ENCODE measurements at places on chromosomes 5 and 9.

DNA sequence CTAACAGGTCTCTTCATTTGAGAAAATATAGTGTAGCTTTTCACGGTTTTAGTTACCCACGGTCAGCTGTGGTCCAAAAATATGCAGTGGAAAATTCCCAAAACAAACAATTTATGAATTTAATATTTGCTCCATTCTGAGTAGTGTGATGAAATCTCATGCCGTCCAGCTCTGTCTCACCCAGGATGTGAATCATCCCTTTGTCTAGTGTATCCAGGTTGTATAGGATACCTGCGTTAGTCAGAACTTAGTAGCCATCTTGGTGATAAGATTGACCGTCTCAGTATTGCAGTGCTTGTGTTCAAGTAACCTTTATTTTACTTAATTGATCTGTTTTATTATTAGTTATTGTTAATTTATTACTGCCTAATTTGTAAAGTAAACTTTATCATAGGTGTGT lies 41.1 kb downstream of the NDUFS4 start:
- no peak for DNase-seq

DNA sequence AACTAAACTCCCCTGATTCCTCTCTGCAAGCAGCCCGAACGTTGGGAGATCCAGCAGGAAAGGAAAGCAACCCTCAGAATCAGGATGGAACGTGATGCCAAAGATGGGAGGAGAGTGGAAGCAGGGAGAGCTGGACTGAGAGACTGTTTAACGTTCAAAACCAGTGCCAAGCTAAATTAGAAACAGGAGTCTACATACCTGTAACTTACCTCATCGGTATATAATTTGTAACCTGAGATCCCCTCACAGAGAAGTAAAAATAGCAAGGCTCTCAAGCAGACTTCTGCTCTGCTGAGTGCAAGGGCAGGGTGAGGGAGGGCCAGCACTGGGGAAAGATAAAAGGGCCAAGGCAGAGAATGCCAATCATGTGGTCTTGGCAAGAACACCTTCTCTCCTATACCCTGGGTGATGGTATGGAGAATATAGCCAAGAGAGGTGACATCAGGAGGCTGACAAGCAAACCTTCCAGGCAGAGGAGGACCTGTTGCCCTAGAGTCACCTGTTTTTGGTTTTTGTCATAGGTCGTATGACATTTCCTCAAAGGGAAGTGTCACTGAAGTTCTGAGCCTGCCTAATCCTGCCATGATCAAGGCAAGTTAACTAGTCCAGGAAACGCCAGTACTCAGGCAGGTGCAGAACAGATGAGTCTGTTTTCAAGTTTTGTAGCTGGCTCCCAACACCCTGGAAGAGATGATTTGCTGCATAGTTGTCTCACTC lies 472.0 kb downstream of the NFIB start:
- peak; percentile 56 for DNase-seq

DNA sequence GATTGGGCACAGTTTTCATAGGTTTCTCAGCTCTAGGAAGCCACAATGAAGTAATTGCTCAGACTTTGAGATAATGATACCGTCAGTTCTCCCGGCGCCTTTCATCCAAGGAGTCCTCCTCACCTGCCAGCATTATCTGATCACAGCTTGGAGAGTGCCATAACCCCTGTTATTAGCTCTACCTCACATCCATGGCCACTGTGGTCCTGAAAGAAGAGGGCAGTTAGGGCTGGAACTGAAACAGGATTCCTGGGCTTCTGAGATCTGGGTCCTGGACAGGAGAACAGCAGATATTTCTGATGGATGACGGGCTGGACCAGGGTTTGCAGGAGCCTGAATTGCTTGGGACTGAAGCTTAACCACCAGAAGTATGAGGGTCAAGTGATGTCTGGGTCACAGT lies 13.5 kb downstream of the RGS3 start:
- DNase-seq, result no peak

GRCh38 chr5:73451224-73452130 lies 2.9 kb upstream of the FOXD1 start:
- no peak for DNase-seq

- no peak for DNase-seq
Observed at GRCh38 chr5:180599590-180599914, 8.3 kb upstream of the SCGB3A1 start.

GRCh38 chr5:107373549-107374263 lies 297.0 kb downstream of the EFNA5 start:
- no peak for DNase-seq

GRCh38 chr9:111065414-111065813 lies 27.1 kb upstream of the LPAR1 start:
- DNase-seq, result no peak

- DNase-seq, result peak; percentile 33
Observed at GRCh38 chr5:175378444-175379028, 65.4 kb downstream of the DRD1 start.

DNA sequence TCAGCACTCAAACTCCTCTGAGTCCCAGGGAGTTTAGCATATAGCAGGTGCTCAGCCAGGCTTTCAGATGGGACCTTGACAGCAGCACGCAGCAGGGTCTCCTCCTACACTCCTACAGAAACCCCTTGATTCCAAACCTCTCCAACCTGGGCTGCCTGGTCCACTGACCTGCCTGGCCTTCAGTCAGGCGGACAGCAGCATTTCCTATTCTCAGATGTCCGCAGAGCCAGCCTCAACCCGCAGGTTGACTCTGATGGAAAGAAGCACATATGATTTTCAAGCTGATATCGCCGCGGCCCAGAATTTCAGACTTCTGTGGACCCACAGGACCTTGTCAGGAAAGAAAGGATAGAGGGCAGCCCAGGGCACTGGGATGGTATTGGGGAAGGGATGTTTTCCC lies 5.3 kb upstream of the SLC25A48 start:
- DNase-seq, result no peak

GRCh38 chr5:118070041-118070440 lies 918.3 kb downstream of the DTWD2 start:
- DNase-seq, result no peak

- peak; percentile 46 for DNase-seq
Observed at GRCh38 chr5:15500325-15501001, 483 bp downstream of the FBXL7 start.

Measured in muscle of back (tissue), 13 donors.